ENCODE measurements at places on chromosomes 16 and 17.

DNA sequence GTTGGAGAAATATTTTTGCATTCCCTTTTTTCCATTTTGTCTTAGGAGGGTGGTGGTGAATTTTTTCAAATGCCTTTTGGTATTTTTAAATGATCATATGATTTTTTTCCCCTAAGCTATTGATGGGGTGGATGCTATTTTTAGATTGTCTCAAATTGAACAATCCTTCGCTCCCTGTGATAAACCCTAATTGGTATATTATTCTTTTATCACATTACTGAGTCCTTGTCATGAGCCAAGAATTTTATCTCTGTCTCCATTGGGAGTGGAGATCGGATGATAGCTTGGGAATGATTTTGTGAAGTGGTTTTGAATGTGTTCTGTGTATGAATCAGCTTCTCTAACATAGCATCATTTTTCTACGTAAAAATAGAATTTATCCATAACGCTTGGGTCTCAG lies 15.4 kb downstream of the NECAB2 start:
- no peak for DNase-seq

DNA sequence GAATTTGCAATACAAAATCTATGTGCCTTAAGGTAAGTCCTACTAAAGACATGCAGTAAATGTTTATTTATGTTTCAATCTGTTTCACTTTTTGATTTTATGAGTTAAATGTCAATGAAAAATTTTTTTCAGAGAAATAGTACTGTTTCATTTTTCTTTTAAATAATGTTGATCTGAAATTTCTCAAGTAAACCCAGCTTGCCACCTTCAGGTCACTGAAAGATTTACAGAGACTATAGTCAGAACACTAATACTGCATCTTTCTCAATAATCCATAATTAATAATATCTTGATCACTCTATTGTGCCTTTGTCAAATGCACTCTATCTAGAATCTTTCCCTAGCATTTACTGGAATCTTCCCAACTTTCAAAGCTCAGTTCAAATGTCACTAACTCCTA lies 6.5 kb upstream of the DHX40 start:
- DNase-seq = no peak

GRCh38 chr17:43983515-43984411 lies 20.7 kb upstream of the NAGS start:
- no peak for DNase-seq

- DNase-seq = no peak
Measured at GRCh38 chr17:61351745-61352407, 47.8 kb upstream of the TBX2 start.

- DNase-seq = no peak
Measured at GRCh38 chr16:17835118-17835876, 364.5 kb upstream of the XYLT1 start.

DNA sequence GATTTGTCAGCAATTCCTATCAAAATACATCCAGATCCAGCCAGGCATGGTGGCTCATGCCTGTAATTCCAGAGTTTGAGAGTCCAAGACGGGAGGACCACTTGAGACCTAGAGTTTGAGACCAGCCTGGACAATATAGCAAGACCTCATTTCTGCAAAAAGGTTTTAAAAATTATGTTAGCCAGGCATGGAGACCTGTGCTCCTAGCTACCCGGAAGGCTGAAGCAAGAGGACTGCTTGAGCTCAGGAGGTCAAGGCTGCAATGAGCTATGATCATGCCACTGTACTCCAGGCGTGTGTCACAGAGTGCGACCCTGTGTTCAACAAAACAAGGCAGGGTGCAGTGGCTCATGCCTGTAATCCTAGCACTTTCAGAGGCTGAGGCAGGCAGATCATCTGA lies 215.2 kb downstream of the CPPED1 start:
- DNase-seq = no peak

DNA sequence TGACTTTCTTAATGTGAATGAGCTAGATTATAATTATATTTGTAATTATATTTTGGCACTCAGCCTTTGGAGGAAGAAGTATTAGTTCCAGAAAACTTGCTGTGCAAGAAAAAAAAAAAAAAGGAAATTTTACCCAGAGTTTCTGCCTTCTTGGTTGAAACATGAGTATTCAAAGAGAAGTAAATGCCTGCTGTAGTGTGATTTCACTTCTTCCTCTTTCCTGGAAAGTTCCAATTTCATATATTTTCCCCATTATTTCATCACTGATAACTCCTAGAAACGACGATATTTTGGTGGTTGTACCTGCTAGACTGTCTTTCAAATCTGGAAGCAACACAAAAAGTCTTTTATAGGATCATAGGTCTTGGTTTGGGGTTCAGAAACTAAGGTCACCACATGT lies 20.4 kb upstream of the MPHOSPH6 start:
- no peak for DNase-seq

DNA sequence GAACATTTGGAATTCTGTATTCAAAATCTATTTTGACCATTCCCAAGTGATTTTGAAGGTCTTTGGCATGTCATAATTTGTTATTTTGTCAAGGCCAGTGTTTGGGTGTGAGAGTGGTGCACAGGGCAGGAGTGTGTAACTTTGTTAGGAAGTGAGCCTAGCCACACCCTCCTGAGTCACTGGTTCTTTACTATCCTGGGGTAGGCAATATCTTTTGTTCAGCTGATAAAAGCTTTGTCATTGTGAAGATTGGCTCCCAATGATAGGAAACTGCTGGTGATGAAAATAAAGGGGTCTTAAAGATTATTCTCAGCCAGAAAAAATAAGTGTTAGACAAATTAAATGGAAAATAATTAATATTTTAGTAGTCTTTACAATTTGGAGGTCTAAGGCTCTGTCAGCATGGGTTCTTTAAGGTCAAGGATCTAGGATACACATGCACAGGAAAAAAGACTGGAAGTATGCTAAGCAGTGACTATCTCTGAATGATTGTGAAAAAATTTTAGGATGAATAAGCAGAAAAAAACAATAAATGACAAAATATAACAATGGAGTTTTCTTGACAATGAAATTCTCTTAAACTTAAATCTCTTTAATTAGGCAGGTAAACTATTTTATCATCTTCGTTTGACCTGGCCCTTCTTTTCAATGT lies 5.1 kb downstream of the UBN1 start:
- no peak for DNase-seq

- DNase-seq = no peak
Measured at GRCh38 chr17:43545383-43545632, 832 bp downstream of the ETV4 start.

All from NCI-H2227 treated with DMSO at 0.1 percent for 48 hours (cell line).